ENCODE measurements at places on chromosomes 13 and 19.

DNA sequence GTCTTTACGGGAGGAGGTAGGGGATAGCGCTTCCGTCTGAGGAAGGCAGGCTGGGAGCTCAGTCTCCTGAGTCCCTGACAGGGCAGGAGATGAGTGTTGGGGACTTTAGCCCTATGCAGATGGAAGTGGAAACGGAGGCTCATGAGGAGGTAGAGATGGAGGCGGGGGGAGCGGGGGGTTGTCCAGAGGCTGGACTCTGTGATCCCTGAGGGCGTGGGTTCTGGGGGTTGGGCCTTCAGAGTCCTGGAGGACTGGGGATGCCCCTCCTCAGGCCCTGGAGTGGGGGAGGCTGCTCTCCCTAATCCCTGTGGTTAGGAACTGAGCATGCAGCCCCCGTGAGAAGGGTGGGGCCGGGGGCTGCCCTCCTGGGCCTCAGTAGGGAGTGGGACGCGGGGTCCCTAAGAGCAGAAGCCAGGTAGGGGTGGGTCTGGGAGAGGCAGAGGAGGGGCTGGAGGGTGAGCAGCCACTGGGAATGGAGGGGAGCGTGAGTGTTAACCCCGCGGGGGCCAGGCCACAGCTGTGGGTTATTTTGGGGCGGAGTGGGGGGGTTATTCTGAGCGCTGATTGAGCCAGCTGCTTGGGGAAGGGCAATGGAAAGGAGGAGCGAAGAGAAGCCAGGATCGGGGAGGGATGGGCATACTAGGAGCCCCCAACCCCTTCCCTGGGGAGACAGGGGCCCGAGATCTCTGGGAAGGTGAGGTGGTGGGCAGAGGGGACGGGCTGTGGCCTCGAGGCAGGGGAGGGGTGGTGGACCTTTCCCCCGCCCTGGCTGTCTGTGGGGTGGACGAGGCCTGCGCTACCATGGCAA is 2.8 kb downstream of the GRIN2D start:
- no peak for DNase-seq

DNA sequence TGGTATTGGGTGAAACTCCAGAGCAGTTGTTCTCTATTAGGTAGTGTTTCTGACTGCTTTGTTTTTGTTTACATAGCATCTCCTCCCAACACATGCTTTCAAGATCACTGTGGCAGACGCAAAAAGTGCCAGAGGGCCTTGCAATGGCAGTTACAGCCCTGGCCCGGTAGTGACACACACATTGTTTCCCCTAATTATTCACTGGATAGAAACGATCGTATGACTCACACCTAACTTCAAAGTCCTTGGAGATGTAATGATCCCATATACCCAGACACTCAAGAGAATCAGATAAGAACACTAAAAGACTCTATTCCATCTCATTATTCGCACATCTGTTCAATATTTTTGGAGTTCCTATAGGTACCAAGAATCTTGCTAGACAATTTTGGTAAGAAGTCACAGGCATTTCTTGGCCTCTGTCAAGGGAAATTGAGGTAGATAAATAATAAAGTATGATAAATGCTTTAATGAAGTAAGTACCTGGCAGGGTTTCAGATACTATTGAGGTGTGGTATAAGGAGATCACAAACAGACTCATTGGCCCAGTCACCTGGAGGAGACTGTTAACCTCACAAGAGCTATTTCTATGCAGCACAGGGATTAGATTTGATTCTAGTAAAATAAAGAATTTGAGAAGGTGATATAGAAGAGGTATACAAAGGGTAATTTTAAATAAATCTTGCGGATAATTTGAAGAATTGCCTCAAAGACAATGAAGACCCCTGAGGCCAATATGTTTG is 485.3 kb downstream of the SLITRK6 start:
- DNase-seq = no peak

DNA sequence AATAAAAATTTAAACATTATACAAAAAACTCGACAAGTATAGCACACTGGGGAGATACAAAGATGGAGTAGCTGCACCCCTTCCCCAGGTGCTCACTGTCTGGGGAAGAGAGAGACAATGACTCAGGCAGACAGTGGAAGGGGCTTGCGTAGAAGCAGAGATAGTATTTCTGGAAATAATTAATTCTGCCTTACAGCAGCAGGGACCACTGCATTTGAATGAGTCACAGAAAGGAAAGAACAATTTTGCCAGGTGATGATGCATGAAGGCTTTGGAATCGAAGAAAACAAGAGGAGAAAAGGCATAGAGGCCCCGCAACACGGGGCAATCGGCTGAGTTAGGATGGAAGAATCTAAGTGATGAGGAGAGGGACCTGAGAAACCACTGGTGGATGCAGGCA is 447.4 kb downstream of the EFNB2 start:
- no peak for DNase-seq

DNA sequence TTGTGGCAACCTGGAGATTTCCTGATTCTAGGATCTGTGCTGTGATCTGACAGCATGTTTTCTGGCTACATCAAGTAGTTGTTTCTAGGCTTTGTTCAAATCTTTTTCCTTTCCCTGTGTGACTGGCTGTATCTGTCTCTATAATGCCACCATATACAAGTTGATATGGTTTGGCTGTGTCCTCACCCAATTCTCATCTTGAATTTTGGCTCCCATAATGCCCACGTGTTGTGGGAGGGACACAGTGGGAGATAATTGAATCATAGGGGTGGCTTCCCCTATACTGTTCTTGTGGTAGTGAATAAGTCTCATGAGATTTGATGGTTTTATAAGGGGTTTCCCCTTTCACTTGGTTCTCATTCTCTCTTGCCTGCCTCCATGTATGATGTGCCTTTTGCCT is 24.6 kb upstream of the CLDN10 start:
- no peak for DNase-seq

DNA sequence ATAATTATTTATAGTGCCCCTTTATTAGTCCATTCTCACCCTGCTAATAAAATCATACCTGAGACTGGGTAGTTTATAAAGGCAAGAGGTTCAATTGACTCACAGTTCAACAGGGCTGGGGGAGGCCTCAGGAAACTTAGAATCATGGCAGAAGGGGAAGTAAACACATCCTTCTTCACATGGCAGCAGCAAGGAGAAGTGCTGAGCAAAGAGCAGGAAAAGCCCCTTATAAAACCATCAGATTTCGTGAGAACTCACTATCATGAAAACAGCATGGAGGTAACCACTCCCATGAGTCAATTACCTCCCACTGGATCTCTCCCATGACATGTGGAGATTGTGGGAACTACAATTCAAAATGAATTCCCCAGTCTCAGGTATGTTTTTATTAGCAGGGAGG is 89.9 kb upstream of the STARD13 start:
- DNase-seq = no peak

Data from C1 segment of cervical spinal cord (tissue), 14 donors.